HFF-Myc (cell line): ENCODE measurements at places on chromosomes 4 and X.
A peak's percentile ranks its signal among the peaks of the same experiment; 100 is the strongest.

DNA sequence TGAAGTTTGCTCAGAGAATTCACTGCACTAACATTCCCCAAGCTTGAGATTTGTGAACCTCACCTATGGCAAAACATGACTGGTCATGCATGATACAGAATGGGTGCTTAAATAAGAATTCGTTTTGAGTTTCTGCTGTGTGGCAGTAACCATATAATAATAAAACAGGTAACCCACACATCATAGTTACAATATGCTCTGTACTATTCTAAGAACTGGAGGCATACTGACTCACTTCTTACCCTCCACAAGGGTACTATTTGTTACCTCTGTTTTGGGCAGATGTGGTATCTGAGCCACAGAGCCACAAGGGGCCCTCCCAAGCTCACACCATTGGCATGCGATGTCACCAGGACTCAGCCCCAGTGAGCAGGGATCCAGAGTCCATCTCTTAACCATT lies 17.6 kb downstream of the SLC2A9 start:
- DNase-seq, result no peak

GRCh38 chr4:74415602-74416300 lies 29.2 kb upstream of the AREG start:
- DNase-seq, result no peak

DNA sequence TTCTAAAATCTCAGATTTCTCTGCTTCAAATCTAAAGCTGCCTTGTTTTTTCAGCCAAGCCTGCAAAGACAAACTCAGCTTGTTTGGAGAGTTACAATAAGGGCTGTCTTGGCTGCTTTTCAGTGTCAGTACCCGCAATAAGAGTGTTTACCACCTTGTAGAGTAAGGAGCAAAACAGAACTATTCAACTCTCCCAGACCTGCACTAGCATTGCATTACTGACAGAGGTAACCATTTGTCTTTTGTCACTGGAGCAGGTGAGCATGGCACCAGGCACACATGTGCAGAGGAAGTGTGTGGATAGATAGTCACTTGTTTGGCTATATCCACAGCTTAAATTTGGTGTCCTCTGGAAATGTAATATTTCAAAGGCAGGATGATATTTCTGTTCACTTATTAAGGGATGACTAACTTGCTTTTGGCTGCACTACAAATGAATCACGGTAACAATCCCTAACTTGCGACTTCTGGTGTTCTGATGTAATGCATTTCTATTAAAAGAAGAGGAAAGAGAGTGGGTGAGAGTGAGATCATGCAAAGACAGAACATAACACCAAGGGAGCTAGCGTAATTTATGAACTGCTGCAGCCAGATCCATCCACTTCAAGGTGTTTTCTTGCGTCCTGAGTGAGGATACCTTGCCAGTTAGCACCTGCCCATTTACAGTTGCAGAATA lies 38.6 kb downstream of the PTCHD1 start:
- DNase-seq, result peak; percentile 11

- no peak for DNase-seq
These were observed 5.7 kb downstream of the MXD4 start for GRCh38 chr4:2256156-2256731.

- DNase-seq, result no peak
These were observed 144.9 kb downstream of the ENOX2 start for GRCh38 chrX:130758072-130758471.

DNA sequence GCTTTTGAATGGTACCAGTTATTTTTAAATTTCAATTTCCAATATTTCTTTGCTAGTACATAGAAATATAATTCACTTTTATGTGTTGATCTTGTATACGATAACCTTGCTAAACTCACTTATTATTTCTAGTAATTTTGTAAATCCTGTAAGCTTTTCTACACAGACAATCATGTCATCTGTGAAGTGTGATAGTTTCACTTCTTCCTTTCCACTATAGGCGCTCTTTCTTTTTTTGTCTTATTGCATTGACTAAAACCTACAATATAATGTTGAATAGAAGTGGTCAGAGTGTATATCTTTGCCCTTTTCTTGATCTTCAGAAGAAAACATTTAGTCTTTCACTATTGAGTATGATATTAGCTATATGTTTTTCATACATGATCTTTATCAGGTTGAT lies 76.6 kb downstream of the ZNF182 start:
- DNase-seq, result no peak

GRCh38 chrX:148926371-148926770 lies 426.0 kb downstream of the AFF2 start:
- no peak for DNase-seq

GRCh38 chr4:47672696-47673095 lies 165.2 kb downstream of the CORIN start:
- no peak for DNase-seq

DNA sequence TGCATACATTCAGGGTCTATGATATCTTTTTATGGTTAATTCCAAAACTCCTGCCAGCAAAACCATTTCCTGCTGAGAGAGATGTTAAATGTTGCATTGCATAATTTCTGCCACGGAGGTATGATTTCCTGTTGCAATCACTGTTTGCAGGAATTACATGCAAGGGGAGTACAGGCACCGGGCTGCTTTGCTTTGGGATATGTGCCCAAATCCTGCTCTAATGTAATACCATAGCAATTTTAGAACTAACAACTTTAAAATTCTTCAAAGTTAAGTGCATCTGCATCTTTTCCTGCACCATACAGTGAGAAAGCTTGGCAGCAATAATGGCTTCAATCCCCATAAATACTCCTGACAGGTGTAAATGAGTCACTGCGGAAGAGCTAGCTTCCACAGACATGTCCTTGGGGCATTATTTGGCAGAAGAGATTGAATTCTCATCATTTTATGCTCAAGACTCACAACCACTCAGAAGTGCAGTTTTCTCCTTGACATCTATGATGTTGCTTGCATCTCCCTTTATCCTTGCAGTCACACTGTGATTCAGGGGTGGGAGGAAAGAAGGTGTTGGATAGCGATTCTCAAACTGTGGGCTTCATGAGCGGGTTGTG lies 29.6 kb downstream of the TRIM2 start:
- DNase-seq, result peak; percentile 86

GRCh38 chr4:136124251-136124745 lies 1408.0 kb downstream of the PCDH18 start:
- no peak for DNase-seq

GRCh38 chrX:3585719-3586118 lies 127.7 kb downstream of the PRKX start:
- no peak for DNase-seq

- no peak for DNase-seq
These were observed 11.3 kb upstream of the GLUD2 start for GRCh38 chrX:121036137-121036536.

- DNase-seq, result no peak
These were observed 226.4 kb downstream of the MAGEB5 start for GRCh38 chrX:26442340-26442739.

DNA sequence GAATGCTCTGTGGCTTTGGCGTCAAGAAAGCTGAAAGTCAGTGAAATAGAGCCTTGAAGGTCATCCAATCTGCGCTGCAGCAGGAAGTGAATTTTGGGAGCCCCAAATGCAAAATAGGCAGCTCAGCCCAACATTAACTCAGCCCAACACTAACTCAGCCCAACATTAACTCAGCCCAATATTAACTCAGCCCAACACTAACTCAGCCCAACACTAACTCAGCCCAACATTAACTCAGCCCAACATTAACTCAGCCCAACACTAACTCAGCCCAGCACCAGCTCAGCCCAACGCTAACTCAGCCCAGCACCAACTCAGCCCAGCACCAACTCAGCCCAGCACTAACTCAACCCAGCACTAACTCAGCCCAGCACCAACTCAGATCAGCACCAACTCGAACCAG lies 71.5 kb downstream of the SORBS2 start:
- DNase-seq, result no peak

GRCh38 chrX:124441971-124442590 lies 95.7 kb downstream of the SH2D1A start:
- no peak for DNase-seq

GRCh38 chr4:145788755-145789154 lies 108.8 kb downstream of the C4orf51 start:
- no peak for DNase-seq

DNA sequence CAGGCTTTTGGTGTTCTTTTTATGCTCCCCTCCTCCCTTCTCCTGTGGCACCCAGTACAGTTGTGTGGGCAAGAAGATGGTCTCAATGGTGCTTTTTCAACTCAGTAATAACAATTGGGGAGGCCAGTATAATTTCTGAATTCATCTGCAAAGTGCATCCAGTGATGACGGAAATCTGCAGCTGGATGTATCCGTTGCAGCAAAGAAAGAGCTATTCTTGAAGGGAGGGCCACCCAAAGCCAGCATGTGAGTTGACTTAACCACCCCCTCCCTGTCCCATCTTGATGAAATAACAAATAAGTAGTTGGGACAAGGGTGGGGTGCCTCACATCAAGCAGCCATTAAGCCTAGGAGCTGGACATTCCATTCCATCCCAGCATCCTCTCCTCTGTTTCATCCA lies 30.7 kb downstream of the TSC22D3 start:
- no peak for DNase-seq

- DNase-seq, result no peak
These were observed 36.2 kb downstream of the KDM5C start for GRCh38 chrX:53188763-53189162.

- no peak for DNase-seq
These were observed 241.4 kb downstream of the RASL11B start for GRCh38 chr4:53103481-53103880.

DNA sequence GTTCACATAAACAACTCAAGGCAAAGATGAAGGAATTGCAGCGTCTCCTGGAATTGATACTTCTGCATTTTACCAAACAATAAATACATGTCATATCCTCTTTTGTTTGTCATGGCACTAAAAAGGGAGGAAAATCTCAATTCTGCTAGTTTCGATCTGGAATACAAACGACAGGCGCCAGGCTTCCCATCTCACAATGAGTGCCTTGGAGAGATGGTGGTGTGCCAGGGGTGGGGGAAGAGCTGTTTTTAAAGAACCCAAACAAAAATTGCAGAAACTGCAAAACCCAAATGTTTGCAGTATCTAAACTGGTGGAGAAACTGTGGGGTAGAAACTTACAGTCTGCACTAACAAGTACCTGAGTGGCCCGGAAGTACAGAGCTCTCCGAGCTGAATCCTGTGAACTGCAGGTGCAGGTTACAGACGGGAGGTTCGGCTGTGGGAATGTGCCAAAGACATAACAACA lies 53.0 kb upstream of the KLF3 start:
- DNase-seq, result no peak

DNA sequence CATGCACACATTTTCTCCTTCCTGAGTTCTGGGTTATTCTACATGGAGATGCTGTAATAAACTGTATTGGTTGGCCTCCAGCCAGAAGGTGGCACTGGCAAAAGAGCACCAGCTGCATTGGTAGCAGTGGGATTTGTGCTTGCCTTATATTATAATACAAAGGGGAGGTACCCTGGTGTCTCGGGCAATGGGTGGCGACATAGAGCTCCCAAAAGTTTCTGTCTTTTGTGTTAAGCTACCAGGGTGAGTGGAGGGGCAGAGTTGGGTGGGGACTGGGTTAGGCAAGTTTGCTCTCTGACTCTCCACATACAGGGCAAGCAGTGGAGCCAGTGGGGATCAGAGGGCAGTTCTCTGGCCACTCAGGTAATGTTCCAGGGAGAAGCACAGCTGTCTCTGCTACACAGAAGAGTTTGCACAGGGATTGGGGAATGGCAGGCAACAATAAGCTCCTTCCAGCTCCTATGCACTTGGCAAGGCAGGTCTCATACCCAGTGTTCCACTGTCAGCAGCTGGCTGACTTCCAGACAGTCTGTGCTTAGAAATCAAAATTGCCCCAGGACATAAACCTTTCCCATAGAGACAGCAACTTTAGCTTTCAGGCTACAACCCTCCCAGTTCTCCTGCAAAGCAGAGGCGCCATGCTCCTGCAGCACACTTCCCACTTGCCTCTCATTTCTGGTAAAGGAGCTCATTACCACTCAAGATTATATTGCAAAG lies 463.9 kb upstream of the PCDH7 start:
- DNase-seq, result no peak

DNA sequence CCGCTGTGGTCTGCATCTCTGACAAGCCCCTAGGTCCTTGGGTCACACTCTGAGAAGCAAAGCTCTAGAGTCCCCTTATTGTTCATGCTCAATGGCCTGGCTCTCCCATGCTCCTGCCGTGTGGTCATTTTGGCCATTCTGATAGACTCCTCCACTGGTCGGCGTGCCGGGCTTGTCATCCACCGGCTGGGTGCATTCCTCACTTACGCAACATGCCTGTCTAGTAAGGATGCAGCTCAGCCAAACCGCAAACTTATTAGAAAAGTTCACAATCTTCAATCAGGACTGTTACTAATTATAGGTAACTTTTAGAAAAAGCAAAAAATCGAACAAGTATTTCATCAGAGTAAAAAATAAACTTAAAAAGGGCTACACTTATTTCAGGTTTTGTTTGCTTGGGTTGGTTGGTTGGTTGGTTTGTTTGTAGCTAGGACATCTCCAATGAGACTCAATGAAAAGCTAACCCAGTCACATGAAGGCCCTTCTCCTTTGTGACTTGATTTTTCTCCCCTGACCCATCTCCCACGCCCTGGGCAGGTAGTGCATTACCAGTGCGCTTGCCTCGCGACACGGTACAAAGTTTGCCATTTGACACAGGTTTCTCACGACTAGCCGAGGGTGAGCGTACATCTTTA lies 41.0 kb downstream of the IRF2 start:
- DNase-seq, result no peak

DNA sequence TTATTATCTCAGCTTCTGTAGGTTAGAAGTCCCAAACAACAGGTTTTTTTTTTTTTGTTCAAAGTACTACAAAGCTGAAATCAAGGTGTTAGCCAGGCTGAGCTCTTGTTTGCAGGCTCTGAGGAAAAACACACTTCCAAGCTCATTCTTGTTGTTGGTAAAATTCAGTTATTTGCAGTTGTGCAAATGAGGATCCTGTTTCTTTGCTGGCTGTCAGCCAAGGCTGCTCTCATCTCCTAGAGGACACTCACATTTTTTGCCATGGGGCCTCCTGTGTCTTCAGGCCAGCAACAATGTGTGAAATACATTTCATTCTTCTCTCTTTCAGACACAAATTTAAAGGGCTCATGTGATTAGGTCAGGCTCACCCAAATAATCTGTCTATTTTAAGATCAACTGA lies 60.3 kb upstream of the HSD17B10 start:
- peak; percentile 0 for DNase-seq

DNA sequence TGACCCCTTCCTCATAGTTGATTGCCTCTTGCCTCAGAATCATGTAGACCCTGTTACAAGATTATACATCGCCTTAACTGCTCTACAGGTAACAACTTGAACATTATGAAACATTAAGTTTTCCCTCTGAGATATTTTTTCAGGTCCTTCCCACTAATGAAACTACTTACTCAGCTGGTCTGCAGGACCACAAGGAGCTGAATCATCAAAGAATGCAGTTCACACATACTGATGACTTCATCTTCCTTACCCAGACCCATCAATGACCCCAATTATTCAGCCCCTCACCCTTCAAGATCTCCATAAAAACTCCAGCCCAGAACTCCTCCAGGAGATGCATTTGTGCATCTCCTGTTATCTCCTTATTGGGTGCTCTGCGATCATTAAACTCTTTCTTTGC lies 720.9 kb downstream of the RAPGEF2 start:
- DNase-seq, result no peak

GRCh38 chr4:183541752-183542040 lies 36.8 kb downstream of the ING2 start:
- no peak for DNase-seq

- DNase-seq, result no peak
These were observed 95.5 kb downstream of the NSUN7 start for GRCh38 chr4:40845154-40845835.
